Stimulated activated CD4-positive, alpha-beta T cell treated with anti-CD3 and anti-CD28 coated beads, Interleukin-2, amount 100 ng/mL, for 24 hours (primary cell): ENCODE measurements at places on chromosomes 7 and 10.

DNA sequence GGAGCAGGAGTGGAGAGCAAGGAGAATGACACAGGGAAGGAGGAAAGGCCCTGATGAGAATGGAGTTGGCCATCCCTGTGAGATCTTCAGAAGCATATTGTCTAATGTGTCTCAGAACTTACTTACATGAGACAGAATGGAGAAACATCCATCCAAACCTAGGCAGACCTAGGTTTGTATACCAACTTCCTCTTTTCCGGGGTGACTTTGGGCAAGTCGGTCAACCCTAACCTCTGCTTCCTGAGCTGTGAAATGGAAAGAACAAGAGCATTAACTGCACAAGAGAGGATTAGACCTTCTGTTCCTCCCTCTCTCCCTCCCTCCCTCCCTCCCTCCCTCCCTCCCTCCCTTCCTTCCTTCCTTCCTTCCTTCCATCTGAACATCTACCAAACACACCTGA lies 4.5 kb downstream of the GHRHR start:
- DNase-seq: no peak

- DNase-seq: no peak
Measured at GRCh38 chr10:84314275-84314674, 14.1 kb upstream of the CCSER2 start.

DNA sequence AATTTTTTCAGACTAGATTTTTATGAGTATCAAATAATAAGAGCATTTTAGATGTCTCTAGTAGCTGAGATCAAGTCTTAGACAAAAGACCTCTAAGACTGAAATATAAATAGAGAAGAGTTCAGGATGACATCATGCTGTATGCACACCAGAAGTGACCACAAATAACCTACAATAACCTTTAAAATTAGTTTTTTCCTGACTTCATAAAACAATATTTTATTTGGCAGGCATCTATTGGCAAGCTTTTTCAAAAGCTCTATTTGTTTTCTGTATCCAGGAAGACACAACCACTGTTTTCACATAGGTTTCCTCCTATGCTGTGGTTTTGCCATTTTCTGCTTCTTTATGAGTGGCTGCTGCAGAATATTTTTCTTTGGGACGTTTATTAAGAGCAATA lies 359.1 kb downstream of the CRPPA start:
- DNase-seq: no peak

- no peak for DNase-seq
Measured at GRCh38 chr10:101005361-101005760, 5.8 kb downstream of the LZTS2 start.

- no peak for DNase-seq
Measured at GRCh38 chr10:103653581-103654037, 160.1 kb downstream of the NEURL1 start.

DNA sequence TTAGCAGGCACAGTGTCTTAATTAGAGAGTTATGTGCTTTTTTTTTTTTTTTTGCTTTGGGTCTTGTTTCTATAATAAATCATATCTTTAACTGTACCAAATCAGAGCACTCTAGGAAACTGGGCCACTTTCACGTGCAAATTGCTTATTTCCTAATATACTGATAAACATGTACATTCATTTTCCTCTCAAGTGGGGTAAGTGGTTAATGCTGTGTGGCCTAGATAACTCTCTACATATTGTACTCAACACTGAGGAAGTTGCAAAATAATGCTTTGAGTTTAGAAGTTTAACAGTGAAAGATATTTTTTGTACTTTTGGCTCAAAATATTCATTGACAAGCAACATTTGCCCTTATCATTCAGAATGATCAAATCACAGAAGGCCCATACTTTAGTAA lies 115.9 kb upstream of the IFRD1 start:
- no peak for DNase-seq

DNA sequence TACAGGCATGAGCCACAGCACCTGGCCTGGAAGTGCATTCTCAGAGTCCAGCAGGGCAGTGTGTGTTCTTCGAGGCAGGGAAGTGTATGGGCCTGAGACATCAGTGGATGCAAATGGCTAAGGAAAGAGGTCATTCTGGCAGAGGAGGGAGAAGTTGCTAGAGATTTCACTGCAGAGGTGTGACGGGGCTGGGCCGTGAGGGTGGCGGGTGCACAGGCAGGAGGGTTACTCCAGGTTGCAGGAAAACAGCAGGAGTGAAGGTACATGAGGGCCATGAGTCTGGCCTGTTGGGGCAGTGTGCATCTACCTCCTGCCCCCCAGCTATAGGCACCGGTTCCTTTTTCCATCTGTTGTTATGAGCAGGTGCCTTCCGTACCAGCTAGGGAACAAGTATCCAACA lies 29.3 kb downstream of the COL26A1 start:
- no peak for DNase-seq

DNA sequence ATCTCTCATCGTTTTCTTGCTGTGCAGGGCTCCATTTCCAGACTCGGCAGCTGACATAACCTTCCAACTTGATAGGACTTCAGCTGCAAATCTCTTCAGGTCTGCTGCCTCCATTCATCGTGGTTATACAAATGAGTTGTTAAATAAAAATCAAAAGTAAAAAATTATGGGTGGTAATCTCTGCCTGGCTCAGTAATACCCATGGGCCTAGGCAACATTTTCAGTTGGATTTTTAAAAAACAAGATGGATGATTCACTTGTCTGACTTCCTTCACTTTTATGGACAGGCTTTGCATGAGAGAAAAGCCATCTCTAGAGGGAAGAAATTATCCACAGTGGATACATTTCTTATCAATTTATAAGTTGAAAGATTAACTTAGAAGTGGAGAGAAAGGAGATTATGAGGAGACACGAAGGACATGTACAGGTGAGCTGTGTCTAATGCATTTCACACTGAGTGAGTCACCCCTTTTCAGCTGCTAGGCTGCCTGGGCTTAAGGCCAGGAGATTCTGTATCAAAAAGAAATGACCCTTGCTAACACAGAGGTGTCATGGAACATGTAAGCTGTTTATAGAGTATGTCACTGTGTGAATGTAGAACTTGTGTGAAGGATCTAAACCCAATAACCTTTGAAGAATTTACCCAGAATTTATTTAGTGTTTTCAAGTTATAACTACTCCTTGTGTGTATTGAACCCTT lies 495.1 kb downstream of the AUTS2 start:
- no peak for DNase-seq

GRCh38 chr10:50522908-50523307 lies 100.8 kb downstream of the SGMS1 start:
- DNase-seq: no peak

DNA sequence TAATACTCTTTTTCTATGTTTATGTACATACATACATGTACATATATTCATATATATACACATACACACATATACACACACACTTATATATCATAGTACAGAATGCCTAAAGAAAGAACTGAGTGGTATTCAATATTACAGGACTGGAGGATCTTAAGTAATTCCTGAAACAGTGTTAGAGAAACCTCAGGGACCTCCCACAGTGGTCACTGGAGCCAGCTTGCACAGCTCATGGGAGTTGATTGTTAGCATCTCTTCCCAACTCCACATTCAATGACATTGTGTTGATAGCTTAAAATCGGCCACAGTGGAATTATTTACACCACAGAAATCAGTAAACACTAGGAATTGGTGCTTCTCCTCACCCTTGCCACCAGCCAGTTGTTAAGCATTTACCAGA lies 6.0 kb downstream of the LRRC17 start:
- DNase-seq: no peak

DNA sequence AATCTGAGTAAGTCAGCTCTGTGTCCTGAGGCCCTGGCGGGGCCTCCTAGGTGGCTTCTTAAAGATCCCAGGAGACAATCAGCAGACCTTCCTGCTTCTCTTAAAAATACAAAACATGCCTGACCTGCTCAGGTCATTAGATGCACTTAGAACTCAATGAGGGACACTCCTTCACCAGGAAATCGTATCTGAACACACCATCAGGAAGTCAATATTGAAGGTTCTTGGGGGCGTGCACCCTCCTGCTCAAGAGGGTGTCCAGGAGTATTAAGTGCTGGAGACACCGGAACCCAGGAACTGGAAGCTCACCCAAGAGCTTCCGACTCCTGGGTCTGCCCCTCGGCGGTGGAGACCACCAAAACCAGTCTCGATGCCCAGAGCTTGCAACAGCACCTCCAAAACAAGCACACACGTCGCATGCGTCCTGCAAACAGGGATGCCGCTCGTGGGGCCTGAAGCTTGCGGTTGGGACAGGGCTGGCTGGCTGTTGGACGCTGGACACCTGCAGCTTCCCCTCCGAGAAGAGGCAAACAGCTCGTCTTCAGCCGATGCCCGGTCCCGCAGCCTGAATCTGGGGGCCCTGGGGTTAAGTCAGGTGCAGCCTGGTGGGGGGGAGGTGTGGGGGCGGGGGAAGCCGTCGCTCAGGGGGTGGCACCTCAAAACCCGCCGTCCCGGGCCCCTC lies 803 bp downstream of the RAPGEF5 start:
- DNase-seq: no peak

DNA sequence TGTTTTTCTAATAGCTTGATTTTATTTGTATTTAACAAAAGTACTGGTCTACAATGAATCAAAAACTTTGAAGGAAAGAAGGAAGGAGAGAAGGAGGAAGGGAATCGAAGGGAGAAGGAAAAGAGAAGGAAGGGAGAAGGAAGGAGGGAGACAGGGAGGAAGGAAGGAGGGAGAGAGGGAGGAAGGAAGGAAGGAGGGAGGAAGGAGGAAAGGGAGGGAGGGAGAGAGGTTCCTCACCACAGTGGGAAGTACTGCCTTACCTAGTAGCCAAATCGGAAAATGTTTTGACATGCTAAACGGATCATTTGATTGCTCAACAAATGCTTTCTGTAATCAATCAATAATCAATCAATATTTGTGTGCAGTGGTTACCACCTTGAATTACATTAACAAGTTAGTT lies 225.8 kb upstream of the CELF2 start:
- DNase-seq: no peak

DNA sequence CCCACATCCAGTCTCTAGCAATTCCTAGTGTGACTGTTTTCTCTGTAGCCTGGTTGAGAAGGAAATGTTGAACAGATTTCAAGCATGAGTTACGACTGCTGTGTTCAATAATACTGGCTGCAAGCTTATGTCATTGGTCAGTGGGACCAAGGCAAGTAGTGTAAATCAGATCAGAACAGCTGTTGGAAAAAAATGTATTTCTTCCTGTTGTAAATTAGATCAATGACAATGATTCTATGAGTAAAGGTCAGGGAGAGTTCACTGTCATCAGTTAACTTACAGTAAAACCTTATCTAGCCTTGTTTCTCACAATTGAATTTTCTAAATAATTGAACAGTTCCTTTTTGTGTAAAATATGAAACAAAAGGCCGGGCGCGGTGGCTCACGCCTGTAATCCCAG lies 6.7 kb downstream of the OTUD1 start:
- DNase-seq: no peak

DNA sequence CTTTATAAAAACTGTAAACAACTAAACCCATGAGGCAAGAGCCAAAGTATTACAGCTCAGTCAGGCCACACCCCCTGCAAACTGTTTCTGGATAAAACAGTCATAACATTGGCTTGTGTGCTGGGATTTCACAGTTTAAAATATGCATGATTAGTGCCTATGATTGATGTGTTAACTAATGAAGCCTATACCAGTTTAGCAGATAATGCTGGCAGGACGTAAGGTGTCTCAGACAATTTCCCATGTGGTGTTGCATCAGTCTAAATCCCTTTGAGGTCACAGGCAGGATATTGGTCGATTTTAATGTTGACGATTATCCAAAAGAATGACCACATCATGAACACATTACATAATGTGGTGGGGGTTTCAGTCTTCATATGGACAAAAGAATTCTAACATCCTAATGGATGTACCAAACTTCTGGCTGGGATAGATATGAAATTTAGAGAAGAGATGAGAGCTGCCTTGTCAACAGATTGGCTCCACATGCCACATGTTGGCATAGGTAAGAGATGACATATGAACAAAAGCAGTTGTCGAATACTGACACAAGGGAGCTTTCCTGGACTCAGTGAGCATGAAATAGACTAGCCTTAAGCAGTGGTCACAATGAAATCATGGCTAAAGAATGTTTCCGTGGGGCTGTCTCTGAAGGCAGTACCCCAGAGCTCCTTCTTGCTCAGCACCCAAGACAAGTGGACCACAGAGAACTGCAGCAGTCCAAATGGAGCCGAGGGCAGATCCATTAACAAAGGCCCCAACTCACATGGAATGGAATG lies 445.6 kb downstream of the GFRA1 start:
- no peak for DNase-seq

- DNase-seq: no peak
Measured at GRCh38 chr10:18297659-18298058, 157.4 kb downstream of the CACNB2 start.

- no peak for DNase-seq
Measured at GRCh38 chr10:34176351-34176750, 638.7 kb downstream of the PARD3 start.

GRCh38 chr10:35058686-35059085 lies 31.5 kb downstream of the CUL2 start:
- no peak for DNase-seq

DNA sequence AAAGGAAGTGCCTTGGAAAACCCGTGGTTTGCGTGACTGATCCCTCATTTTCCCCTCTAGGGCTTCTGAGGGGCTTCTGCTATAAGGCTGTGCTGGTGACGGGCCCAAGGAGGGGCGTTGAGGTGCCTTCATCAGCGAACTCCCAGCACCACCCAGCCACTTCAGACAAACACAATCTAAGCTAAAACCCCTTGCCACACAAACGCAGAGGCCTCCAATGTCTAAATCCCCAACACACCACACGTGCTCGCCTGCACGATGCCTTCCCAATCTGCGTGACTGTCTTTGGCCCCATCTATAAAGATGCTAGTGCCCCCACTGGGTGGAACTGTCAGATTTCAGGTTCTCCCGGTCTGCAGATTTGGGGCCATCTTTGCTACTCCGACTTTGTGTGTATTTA lies 4.1 kb upstream of the GAD2 start:
- DNase-seq: no peak

- DNase-seq: no peak
Measured at GRCh38 chr10:78925800-78926319, 142.9 kb upstream of the ZMIZ1 start.

- DNase-seq: no peak
Measured at GRCh38 chr10:44164251-44164956, 220.5 kb downstream of the CXCL12 start.

DNA sequence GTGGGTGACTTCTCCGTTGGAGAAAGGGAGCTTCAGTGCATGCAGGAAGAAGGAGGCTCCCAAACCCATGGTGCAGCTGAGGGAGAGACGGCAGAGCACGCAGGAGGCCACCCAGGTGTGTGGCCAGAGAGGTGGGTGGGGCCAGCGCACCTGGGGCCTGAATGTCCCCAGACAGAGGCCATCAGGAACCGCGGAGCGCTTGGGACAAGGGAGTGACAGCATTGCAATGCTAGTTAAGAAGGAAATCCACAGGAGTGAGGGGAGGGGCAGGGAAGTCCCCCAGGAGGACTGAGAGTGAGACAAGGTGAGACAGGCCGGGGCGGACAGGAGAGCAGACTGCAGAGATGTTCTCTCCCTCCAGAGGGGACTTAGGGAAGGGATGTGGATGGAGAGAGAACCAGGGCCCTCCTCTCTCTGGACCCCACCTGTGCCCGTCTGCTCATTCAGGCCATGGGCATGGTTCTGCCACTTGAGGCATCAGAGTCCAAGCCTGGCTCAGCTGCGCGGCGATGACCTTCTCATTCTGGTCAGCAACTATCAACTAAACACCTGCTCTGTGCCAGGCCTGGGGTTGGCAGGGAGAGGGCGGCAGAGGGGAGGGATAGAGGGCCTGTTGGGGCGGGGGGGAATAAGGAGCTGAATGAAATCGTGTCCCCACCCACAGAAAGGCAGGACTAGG lies 69.4 kb upstream of the COL13A1 start:
- DNase-seq: no peak
